Fibroblast of upper back skin (primary cell): ENCODE measurements at places on chromosomes 1 and 21.

- DNase-seq, result no peak
Measured at GRCh38 chr1:13769212-13769611, 69.2 kb downstream of the PRDM2 start.

DNA sequence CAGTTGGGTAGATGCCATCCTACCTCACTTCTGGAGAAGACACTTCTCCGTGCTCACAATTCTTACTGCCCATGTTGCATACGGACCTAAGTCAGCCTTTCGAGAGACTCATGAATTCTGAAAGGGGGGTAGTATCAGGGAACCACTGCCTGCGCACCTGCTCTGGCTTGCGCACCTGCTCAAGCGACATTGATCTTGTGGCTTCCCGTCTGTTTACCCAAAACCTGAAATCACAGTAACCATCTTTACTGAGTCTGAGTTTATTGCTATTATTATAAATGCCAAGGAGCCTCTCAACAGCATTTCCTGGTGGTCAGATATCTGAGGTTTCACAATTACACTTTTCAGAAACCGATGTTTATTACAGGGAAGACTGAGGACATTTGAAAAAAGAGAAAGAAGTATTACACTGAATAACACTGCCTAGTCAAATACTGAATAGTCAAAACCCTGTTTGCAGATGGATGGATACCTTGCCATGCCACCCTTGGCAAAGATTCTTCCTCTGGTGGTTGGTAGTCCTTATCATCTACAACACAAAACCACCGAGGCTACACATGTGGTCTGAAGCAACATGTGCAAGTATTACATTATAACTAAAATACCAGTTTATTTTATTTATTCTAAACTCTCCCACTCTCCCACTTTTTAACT is 208.7 kb downstream of the SIPA1L2 start:
- no peak for DNase-seq

DNA sequence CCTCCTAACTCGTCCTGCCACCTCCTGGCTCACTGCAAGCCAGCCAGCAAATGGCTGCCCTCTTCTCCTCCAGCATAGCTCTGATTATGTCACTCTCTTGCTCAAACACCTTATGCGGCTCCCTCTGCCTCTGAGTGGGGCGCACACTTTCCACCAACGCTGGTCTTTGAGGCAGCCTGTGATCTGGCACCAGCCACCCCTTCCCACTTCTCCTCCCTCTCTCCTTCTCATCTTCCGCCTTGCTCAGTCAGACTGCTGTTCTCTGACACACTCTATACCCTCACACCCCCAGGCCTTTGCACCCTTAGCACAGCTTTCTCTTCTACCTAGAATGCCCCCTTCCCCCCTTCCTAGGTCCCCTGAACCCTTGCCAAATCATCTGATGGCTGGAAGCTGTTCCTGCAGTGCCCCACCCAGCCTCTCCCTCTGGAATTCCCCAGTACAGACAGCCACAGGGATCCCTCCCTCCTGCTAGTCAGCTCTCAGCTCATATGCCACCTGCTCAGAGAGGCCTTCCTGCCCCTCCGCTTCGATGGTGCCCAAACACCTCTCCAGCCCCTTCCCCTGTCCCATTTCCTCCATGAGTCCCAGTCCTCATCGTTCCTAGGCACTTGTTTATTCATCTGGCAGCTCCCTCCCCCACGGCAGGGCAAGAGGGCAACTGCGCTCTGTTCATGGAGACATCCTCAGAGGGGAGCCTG is 21.7 kb upstream of the PEF1 start:
- DNase-seq, result peak; percentile 49

- DNase-seq, result no peak
Measured at GRCh38 chr1:240616018-240616417, 4.1 kb upstream of the GREM2 start.

GRCh38 chr1:14067711-14068110 is 367.7 kb downstream of the PRDM2 start:
- no peak for DNase-seq

GRCh38 chr21:39347537-39347936 is 1.4 kb downstream of the HMGN1 start:
- no peak for DNase-seq

DNA sequence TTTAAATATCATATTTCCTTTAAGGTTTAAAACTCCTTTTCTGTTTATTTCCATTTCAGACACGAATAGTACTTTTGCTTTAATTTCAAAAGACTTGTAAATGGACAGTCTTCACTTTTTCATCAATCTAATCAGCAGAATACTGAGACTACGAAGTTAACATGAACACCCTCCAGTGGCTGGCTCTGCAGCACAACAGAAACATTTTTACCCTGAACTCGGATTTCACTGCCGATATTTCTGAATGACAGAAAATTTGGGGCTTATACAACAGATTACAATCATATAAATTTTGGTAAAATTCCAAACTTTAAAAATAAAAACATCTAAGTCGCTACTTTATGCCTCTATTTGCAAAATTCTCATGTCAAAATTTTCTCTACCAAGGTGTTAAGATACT is 86.2 kb downstream of the AKT3 start:
- no peak for DNase-seq

- DNase-seq, result no peak
Measured at GRCh38 chr1:110476028-110476765, 25.2 kb downstream of the PROK1 start.

GRCh38 chr1:204113896-204114295 is 37.9 kb downstream of the ETNK2 start:
- DNase-seq, result no peak

GRCh38 chr1:162168261-162168660 is 98.8 kb downstream of the NOS1AP start:
- DNase-seq, result no peak

DNA sequence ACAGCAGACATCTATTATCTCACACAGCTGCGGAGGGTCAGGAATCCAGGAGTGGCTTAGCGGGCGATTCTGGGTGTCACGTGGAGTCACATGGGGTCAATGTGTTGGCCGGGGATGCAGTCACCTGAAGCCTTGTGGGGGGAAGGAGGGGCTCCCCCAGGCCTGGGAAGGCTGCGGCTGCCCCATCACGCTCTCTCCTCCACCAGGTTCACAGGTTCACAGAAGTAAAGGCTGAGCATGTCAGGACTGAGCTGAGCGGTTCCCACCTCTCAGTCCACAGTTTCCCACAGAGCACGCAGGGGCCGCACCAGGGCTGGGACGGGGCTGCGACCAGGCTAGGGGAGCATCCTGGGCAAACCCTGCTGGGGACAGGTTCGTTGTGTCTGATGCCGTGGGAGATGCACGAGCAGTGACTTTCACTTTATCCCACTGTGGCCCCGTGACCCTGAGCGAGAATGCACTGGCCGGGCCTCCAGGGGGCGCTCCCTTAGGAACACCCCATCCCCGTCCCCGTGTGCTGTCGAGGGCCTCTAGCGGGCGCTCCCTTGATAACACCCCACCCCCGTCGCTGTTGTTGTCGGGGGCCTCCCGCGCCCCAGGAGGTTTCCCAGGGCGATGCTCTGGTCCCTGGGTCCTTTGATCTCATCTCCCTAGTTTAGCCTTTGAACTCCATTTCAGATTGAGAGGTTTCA is 73.2 kb upstream of the TRAPPC10 start:
- peak; percentile 52 for DNase-seq

- DNase-seq, result no peak
Measured at GRCh38 chr1:84876353-84876752, 16.7 kb downstream of the LPAR3 start.

DNA sequence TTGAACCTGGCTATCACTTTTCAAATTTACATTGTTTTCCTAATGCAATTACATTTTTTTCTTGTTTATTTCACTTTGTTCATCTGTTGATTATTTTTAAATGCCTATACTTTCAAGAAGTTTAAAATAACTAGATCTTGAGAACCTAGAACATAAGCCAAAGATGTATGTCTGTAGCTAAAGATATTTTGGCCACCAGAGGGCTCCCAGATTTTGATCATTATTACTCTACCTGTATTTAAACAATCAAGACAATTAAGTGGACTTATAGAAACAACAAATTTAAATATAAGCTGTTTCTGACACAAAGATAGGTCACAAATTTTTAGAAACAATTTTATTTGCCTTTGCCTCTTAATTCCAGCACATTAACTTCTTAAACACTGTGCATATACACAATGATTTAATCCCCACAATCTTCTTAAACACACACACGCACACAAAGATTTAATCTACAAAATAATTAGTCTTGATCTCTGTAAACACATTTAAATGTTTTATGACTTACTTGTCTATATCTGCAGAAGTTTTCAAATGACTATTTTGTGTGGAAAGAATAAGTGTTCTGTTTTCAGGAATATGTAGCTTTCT is 380.0 kb downstream of the DSCAM start:
- DNase-seq, result peak; percentile 31

- no peak for DNase-seq
Measured at GRCh38 chr1:168408539-168408865, 127.8 kb downstream of the TBX19 start.

- DNase-seq, result peak; percentile 18
Measured at GRCh38 chr1:145997016-145997717, 788 bp upstream of the TXNIP start.

GRCh38 chr21:32520875-32521735 is 64.2 kb downstream of the TCP10L start:
- DNase-seq, result peak; percentile 84

DNA sequence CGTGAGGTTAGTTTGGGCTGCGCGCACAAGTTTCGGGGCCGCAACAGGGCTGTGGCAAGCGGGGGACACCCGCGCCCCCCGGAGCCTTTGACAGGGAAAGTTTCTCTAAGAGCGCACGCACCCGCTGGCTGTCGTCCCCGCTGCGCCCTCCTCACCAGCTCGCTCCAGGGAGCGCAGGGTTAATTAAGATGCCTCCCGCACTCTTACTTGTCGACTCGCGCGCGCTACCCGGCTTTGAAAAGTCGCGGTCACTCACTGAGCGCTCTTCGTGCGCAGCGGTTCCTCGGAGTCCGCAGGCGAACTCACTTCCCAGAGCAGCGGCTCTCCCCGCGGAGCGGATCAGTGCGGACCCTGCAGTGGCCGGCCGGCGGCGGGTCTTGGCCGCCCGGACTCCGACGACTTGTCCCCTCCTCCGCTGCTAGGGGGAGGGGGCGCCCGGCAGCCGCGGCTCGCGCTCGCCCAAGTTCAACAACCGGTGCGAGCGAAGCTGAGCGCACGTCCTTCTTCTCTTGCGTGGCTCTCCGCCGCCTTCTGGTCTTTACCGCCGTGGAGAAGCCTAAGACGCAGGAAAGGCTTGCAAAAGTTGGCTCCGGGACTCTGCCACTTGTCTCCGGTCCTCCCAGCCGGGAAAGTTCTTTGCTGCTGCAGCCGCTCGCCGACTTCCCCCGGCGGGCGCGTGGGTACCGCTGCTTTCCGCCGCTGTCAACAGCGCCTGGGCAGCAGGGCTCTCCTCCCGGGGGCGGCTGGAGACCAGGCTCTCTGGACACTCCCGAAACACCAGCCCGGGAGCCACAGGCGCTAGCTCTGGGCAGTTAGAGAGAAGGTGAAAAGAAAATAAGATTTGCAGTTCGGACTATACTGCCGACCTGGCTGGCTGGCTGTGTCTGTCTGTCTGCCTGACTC is 506 bp downstream of the JUN start:
- DNase-seq, result peak; percentile 54

DNA sequence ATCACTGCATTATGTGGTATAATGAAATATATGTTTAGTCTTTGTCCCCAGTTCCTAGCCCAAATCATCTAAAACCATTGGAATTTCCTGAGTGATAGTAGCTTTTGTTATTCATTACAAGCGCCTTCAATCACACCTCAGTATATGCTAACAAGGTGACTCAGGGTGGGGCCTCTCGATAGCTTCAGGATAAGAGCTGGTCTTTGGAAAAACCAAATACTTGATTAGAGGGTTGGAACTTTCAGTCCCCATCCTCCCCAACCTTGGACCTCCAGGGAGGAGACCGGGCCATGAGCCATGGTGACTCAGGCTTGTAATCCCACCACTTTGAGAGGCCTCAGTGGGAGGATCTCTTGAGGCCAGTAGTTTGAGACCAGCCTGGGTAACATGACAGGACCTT is 5.1 kb upstream of the BRDT start:
- no peak for DNase-seq

DNA sequence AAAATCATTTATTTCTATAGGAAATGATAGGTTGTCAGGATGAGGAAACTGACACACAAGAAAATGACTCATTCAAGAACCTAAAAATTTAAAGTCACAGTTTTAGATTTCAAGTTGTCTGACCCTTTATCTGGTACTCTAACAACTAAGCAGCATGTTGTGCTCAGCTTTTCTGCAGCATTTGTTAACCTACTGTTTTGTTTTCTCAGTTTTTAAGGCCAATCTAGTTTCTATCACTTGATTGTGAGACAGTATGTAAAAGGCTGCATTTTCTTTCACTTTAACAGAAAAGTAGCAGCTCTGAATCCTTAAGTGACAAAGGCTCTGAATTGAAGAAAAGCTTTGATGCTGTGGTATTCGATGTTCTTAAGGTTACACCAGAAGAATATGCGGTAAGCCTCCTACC is 59.1 kb downstream of the RALGPS2 start:
- DNase-seq, result peak; percentile 7

DNA sequence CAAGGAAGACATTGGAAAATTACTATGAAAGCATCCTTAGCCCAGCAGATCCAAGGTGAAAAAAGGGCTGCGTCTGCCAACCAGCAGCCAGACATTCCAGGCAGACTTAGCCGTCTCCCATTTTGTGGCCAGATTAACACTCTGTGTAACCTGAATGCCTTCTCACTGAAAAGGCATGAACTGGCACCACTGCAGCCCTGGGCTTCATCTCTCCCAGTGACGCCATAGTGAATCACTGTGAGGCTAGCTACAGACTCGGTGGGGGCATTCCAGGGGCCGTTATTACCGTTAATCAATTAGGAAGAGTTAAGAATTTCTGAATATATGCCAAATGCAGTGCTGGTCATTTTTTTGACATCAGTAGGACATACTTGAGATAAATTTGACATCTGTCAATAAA is 627.4 kb downstream of the LMO4 start:
- DNase-seq, result peak; percentile 100

DNA sequence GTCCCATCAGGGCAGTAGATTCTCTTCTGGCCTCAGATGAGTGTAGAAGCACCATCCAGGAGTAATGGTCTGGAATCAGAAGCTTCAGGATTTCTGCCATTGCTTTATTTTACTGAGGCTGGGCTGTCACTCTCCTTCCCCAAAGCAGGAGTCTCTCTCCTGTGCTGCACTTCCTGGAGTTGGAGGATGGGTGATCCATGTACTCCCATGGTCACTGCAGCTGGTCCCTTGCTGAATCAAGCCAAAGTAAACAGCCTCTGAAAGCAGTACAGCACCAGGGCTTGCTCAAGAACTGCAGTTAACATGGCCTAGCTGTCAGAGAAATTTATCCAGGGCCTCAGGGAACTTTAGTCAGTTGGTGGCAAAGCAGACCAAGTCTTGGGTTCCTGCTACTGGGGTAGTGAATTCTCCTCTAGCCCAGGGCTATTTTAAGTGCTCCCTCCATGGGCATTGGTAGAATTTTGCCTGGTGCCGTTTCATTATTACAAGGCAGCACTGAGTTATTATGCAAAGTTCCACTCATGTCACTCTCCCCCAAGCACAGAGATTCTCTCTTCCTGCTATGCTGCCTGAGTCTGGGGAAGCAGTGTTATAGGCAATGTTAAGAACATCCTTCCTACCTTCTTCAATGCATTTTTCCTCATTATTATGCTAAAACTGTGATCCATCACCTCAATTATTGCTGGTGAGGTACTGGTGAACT is 29.5 kb downstream of the DRAM2 start:
- DNase-seq, result peak; percentile 3

GRCh38 chr1:154953611-154954038 is 2.3 kb downstream of the PBXIP1 start:
- DNase-seq, result no peak

- DNase-seq, result peak; percentile 65
Measured at GRCh38 chr21:16563795-16564194, 834.0 kb downstream of the USP25 start.

GRCh38 chr1:45477646-45478045 is 13.3 kb downstream of the TESK2 start:
- DNase-seq, result no peak
